ENCODE measurements at places on chromosomes 11 and 22. TPM values are rescaled to one million over a fixed set of nuclear protein-coding genes. Genes with fewer than 3 reads are reported as not detected.
A peak's percentile ranks its signal among the peaks of the same experiment; 100 is the strongest.

DNA sequence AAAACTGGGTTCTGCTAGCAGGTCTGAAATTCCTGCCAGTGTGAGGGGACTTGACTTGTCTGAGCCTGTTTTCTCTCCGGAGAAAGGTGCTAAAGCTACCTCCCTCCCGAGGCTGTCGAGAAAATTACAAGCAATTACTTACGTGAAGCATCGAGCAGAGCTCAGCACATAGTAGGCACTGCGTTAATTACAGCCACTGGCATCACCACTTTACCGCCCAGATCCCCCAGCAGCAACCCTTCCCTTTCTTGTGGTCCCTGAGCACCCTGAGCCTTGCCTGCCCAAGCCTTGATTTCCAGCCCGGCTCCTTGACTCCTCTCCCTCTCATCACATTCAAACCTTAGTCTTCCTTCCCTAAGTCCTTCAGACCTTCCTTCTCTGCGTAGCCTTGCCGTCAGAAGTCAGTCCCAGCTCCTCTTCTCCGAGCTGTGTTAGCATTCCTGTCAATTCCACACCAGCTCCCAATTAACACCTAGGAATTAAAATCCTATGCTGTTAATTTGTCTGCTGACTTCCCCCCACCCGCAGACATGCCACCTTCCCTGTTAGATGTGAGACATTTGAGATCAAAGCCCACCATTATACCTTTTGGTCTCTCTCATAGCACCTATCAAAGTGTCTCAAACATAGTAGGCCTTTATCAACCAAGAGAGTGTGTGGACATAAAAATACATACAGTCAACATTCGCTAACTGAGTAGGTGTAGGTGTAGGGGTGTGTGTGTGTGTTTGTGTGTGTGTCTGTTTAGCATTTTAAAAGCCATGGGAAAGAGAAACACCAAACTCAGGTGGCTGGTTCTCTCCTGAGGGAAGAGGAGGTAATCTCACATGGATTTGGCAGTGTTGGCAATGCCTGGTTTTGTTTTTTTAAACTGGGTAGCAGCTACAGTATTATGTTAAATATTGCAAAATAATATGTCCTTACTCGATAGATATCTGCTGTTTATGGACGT lies 2.8 kb upstream of the KCNJ5 start:
- no peak overlapping the region for H3K27ac ChIP-seq
- DNase-seq: no peak
- no peaks in the 10 kb centered on the region for H3K4me1 ChIP-seq
- H3K36me3 ChIP-seq: no peaks in the 10 kb centered on the region
- no peak overlapping the region for H3K4me3 ChIP-seq

- H3K27me3 ChIP-seq: no peaks in the 10 kb centered on the region
- DNase-seq: no peak
- peaks cover 76% of the 10 kb centered on the region for H3K36me3 ChIP-seq
- H3K27ac ChIP-seq: no peak overlapping the region
- no peaks in the 10 kb centered on the region for H3K4me1 ChIP-seq
- no peak overlapping the region for H3K4me3 ChIP-seq
These were observed 12.4 kb downstream of the DGCR8 start for GRCh38 chr22:20092477-20092854.

DNA sequence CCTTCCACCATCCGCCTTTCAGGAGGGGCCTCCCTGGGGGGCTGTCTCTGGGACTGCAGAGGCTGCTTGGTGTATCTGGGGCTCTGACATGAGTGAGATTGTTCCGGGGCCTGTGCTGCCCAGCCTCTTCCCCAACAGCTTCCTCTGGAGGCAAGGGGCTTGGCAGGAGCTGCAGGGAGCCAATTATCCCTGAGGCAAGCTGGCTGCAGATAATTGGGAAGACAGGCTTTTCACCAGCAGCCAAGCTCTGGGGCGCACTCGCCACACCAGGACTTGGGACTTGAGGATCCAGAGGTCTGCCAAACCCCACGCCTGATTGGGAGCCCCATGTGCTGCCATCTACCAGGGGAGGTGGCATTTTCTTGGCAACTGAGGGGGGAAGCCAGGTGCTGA lies 15.6 kb upstream of the RTN4R start:
- H3K27me3 ChIP-seq: no peaks in the 10 kb centered on the region
- H3K36me3 ChIP-seq: no peaks in the 10 kb centered on the region
- H3K27ac ChIP-seq: no peak overlapping the region
- DNase-seq: no peak
- no peak overlapping the region for H3K4me3 ChIP-seq
- no peaks in the 10 kb centered on the region for H3K4me1 ChIP-seq

- H3K27ac ChIP-seq: no peak overlapping the region
- H3K4me3 ChIP-seq: no peak overlapping the region
- H3K36me3 ChIP-seq: no peaks in the 10 kb centered on the region
- DNase-seq: no peak
These were observed 199.2 kb downstream of the MN1 start for GRCh38 chr22:27602390-27602789.

DNA sequence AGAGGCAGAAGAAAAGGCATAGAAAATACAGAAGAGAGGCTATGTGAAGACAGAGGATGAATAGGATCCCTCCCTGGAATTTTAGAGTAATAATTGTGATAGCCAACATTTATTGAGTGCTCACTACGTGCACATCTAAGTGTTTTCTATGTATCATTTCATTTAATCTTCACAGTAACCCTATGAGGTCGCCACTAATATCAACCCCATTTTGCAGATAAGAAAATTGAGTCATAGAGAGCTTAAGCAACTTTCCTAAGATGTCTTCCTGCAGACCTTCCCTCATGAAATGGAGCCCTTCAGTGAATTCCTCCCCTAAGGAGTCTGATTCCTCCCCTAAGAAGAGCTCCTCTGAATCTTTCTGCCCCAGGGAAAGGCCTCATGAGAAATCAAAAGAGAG lies 38.1 kb downstream of the RRP8 start:
- no peak for DNase-seq
- no peaks in the 10 kb centered on the region for H3K36me3 ChIP-seq
- no peaks in the 10 kb centered on the region for H3K27me3 ChIP-seq
- H3K4me3 ChIP-seq: no peak overlapping the region
- H3K27ac ChIP-seq: no peak overlapping the region

GRCh38 chr11:27008811-27009535 lies 15.1 kb downstream of the FIBIN start:
- DNase-seq: no peak
- no peaks in the 10 kb centered on the region for H3K36me3 ChIP-seq
- H3K27me3 ChIP-seq: no peaks in the 10 kb centered on the region
- H3K4me3 ChIP-seq: no peak overlapping the region

DNA sequence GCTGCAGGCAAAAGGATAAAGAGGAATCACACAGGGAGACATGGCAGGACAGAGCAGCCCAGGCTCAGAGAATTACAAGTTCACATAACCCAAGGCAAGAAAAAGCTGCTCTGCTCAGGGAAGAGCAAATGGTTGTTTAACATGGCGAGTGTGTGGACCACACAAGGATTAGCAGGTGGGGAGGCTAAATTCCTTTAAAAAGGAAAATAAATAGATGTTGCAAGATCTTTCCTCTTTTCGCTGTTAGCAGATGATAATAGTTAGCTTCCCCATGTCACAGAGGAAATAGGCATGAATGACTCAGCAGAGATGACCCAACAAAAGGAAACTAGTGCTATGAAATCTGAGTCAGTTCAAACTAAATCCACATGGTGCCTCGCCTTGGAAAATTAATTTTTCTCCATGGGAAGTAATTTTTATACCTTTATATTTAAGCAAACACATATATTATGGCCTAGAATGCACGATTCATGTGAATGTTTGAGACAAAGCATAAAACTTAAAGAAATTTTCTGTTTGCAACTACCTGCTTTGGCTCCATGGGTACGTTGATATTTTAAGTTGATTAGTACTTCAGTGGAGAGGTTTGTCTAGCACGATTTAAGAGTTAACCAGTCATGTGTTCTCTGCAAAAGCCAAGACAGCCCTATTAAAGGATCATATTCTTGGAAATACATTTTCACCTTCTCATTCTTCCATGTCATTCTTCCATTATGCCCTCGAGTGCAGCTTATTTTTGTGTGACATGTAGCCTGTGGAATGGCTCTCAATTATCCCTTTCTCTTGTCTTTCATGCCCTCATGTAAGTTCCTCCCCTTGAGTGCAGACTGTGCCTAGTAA lies 38.5 kb upstream of the FJX1 start:
- DNase-seq: no peak
- no peak overlapping the region for H3K27ac ChIP-seq
- no peaks in the 10 kb centered on the region for H3K27me3 ChIP-seq
- H3K4me1 ChIP-seq: no peaks in the 10 kb centered on the region
- no peaks in the 10 kb centered on the region for H3K36me3 ChIP-seq

- H3K27me3 ChIP-seq: no peaks in the 10 kb centered on the region
- H3K36me3 ChIP-seq: peaks cover 27% of the 10 kb centered on the region
- peaks cover 19% of the 10 kb centered on the region for H3K4me1 ChIP-seq
- H3K4me3 ChIP-seq: peak overlapping the region; percentile 84
These were observed 580 bp downstream of the ILK start for GRCh38 chr11:6604081-6604626.

GRCh38 chr11:79830446-79830845 lies 389.6 kb upstream of the TENM4 start:
- no peak overlapping the region for H3K4me3 ChIP-seq
- no peaks in the 10 kb centered on the region for H3K36me3 ChIP-seq
- H3K27ac ChIP-seq: no peak overlapping the region
- H3K4me1 ChIP-seq: no peaks in the 10 kb centered on the region

DNA sequence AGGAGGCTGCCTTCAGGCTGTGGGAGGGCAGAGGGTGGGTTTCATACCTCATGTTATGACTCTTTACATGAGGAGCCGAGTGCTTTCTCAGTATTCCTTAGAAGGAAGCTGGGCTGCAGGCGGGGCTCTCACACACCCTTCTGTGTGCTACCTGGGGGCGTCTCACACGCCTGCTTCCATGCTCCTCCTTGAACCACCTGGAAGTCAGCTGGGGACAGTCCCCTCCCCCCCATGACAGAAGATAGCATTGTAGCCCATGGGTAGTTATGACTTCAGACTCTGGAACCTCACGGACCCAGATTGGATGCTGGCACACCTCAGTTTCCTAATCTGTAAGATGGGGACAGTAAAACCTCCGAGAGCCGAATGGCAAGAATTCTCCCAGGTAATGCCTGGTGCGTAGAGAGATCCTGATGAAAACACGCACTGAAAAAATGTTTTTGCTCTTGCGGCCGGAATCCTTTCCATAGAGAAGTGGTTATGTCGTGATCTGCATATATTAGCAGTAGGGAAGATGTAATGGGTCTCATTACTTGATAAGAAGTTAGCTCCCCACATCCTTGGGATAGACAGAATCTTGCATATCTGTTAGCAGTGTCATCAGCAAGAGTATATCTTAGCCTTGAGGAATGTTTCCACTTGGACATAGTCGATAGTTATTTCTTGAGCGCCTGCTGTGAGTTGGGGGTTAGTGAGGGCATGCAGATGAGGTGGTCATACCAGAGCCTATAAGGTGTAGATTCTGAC lies 4.9 kb downstream of the DAGLA start:
- no peak for DNase-seq
- peaks cover 8% of the 10 kb centered on the region for H3K27me3 ChIP-seq
- H3K4me1 ChIP-seq: peaks cover 8% of the 10 kb centered on the region

GRCh38 chr11:17777738-17778091 lies 43.1 kb downstream of the KCNC1 start:
- H3K27me3 ChIP-seq: no peaks in the 10 kb centered on the region
- H3K36me3 ChIP-seq: no peaks in the 10 kb centered on the region
- H3K4me1 ChIP-seq: no peaks in the 10 kb centered on the region
- H3K27ac ChIP-seq: no peak overlapping the region

DNA sequence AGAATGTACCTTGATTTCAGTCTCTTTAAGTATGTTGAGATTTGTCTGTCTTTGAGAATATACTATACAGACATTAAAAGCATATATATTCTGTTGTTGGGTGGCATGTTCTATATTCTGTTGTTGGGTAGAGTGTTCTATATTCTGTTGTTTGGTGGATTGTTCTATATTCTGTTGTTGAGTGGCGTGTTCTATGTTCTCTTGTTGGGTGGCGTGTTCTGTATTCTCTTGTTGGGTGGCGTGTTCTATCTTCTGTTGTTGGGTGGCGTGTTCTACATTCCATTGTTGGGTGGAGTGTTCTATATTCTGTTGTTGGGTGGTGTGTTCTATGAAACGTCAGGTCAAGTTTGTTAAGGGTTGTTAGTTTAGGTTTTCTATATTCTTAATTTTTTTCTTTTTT lies 27.1 kb upstream of the CTTN start:
- H3K27me3 ChIP-seq: no peaks in the 10 kb centered on the region
- H3K27ac ChIP-seq: no peak overlapping the region
- no peak overlapping the region for H3K4me3 ChIP-seq
- peaks cover 1% of the 10 kb centered on the region for H3K4me1 ChIP-seq

GRCh38 chr11:2725368-2726300 lies 25.8 kb upstream of the KCNQ1OT1 start:
- H3K4me3 ChIP-seq: no peak overlapping the region
- H3K27me3 ChIP-seq: no peaks in the 10 kb centered on the region
- peak; percentile 91 for DNase-seq
- H3K36me3 ChIP-seq: no peaks in the 10 kb centered on the region
- no peak overlapping the region for H3K27ac ChIP-seq

DNA sequence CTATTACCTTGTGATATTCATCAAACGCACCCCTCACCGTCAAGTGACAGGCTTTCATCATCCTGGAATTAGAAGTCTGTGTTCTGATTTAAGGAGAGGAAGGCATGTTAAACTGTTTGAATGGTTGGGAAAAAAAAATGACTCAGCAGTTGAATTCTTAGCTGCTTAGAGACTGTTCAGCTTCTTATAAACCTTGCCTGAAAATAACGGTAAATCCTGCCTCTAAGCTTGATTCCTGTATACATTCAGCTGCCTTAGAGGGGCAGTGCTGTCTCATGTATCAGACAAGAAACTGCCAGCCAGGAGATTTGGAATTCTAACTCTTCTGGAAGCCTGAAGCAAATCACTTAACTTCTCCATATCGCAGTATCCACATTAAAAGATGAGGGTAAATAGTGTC lies 437.4 kb downstream of the JRKL start:
- no peak overlapping the region for H3K27ac ChIP-seq
- no peaks in the 10 kb centered on the region for H3K36me3 ChIP-seq
- peak; percentile 76 for DNase-seq
- no peak overlapping the region for H3K4me3 ChIP-seq
- no peaks in the 10 kb centered on the region for H3K27me3 ChIP-seq
- no peaks in the 10 kb centered on the region for H3K4me1 ChIP-seq

Gene LMO2
- polyA plus RNA-seq: 41.3 TPM

Gene DEUP1
- 0.45 TPM for polyA plus RNA-seq

Gene OR4A15
- polyA plus RNA-seq: not detected

Gene FAM83F
- polyA plus RNA-seq: 0.85 TPM

Gene OR2AT4
- not detected for polyA plus RNA-seq

Gene SCGB1C1
- not detected for polyA plus RNA-seq

Measured in lung (tissue), 17 donors.